Stimulated activated CD4-positive, alpha-beta T cell treated with anti-CD3 and anti-CD28 coated beads, Interleukin-2, amount 100 ng/mL, for 48 hours (primary cell): ENCODE measurements at places on chromosomes 16 and 17.

DNA sequence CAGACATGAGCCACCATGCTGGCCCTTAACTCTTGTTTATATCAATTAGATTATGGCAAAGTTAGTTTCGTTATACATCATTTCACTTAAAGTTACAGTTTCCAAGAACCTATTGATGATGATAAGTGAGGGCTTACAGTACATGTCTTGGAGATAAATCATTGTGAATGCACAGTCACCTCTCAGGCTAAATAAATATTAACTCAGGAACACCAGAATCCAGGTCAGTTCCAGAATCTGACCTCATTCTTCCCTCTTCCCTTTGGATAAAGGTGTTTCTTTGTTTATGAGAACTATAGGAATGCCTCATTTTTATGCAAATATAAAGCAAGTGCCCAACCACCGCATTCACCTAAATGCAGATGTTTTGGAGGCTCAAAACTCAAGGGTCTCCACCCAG is 48.4 kb upstream of the CRYM start:
- DNase-seq = no peak

- DNase-seq = no peak
Observed at GRCh38 chr16:27704252-27704651, 154.3 kb downstream of the KATNIP start.

GRCh38 chr16:66186251-66186785 is 180.2 kb upstream of the CDH5 start:
- DNase-seq = no peak

DNA sequence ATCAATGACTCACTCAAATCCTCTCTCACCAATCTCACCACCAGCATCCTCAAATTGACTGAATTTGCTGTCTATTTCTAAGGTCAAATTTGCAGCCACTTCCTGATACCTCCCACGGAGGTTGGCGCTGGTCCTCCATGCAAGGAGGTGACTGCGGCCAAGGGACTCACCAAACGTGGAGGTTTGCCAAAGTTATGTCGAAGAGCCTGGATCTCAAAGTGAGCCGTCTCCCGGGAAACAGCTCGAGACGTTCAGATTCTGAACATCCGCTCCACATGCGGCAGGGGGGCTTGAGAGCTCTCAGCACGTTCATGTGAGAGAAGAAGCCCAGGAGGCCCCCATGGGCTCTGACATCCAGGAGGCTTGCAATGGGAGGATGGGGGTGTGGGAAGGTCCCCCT is 22.6 kb downstream of the LGALS3BP start:
- no peak for DNase-seq

DNA sequence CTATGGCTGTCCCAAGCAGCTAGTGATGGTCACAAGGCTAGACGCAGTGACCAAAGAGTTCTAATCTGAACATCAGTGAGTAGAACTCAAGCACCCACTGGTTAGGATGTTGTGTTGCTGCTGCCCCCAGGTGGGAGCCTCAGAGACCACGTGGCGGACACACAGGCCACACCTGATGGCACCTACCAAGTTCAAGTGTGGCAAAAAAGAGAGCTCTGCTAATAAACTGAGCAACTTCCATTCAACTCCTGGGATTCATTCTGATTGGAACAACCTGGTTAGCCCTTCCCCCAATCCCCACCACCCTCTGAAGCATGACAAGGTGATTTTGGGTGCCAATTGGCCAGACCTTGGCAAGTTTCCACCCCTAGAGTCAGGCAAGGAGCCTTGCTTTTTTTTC is 3.5 kb upstream of the LCMT1 start:
- DNase-seq = no peak

- no peak for DNase-seq
Observed at GRCh38 chr17:6573982-6574686, 17.8 kb upstream of the PITPNM3 start.

GRCh38 chr17:1491443-1492248 is 840 bp downstream of the MYO1C start:
- no peak for DNase-seq

GRCh38 chr16:57734308-57734924 is 1.2 kb upstream of the KATNB1 start:
- DNase-seq = no peak

GRCh38 chr16:86979061-86979460 is 338.1 kb downstream of the C16orf95 start:
- DNase-seq = no peak

- DNase-seq = no peak
Observed at GRCh38 chr16:51508490-51509212, 357.6 kb upstream of the SALL1 start.

DNA sequence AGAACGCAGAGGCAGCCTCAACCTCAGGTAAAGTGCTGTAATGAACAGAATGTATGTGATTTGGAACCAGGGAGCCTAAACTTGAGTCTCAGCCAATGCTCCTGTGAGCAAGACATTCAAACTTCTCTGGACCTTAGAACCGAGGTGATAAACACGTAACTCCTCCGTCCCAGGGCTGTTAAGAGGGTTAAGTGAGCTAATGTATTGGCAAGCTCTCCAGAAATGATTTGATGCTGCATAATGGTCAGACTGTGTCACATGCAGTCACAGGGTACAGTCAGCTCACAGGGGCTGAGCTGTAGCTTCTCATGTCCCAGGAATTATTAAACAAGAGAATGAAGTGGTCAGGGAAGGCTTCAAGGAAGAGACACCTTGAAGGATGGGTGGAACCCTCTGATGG is 10.0 kb upstream of the SLC4A1 start:
- no peak for DNase-seq

DNA sequence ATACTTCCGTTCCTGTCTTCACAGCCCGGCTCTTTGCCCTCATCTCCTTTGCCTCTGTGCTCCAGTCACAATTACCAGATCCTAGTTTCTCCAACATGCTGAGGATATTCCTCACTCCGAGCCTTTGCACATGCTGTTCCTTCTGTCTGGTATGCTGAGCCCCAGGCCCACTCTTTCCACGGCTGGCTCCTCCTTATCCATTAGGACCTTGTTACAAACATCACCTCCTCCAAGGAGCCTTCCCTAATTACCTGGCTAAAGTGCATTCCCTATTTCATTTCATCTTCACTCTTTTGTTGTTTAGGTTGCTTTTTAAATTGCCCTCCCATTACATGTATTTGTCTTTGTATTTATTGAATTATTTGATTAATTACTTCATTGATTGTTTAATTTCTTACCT is 14.9 kb upstream of the ADGRG1 start:
- DNase-seq = no peak

- peak; percentile 27 for DNase-seq
Observed at GRCh38 chr16:14354561-14355351, 275.3 kb downstream of the PARN start.

- DNase-seq = no peak
Observed at GRCh38 chr17:82570277-82570676, 50.7 kb downstream of the FOXK2 start.

DNA sequence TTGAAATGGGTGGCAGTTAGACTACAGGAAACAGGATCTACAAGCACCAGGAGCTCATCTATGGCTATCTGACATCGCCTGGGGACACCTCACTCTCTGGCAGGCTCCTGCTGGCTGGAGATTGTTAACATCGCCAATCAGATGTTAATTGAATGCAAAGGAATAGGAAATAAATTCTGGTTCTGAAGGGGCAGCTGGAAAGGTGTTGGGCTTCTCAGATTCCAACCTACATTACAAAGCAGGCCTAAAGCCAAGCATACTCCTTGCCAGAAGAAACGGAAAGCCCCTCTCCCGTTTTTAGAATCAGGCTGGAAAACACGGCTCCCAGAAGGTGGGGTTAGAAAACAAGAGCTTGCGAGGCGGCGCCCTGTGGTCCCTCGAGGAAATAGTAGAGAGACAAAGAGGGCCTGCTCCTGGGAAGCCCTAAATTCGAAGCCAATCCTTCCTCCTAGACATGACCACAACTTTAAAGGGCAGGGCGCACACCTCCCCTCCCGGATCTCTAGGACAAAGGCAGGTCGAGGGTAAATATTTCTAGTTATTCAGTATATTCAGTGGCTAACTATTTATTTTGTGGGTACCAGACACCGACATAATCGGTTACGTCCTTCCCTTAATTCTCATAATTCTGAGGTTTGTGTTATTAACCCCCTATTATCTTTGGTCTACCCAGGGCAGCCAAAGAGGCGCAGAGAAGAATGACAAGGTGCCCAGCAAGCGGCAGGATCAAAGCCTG is 763 bp upstream of the TOM1L1 start:
- no peak for DNase-seq

- no peak for DNase-seq
Observed at GRCh38 chr16:25996052-25996451, 304.3 kb downstream of the HS3ST4 start.

GRCh38 chr16:86209202-86209601 is 301.1 kb upstream of the FOXF1 start:
- DNase-seq = no peak

GRCh38 chr17:59366773-59367656 is 35.6 kb downstream of the YPEL2 start:
- DNase-seq = no peak

DNA sequence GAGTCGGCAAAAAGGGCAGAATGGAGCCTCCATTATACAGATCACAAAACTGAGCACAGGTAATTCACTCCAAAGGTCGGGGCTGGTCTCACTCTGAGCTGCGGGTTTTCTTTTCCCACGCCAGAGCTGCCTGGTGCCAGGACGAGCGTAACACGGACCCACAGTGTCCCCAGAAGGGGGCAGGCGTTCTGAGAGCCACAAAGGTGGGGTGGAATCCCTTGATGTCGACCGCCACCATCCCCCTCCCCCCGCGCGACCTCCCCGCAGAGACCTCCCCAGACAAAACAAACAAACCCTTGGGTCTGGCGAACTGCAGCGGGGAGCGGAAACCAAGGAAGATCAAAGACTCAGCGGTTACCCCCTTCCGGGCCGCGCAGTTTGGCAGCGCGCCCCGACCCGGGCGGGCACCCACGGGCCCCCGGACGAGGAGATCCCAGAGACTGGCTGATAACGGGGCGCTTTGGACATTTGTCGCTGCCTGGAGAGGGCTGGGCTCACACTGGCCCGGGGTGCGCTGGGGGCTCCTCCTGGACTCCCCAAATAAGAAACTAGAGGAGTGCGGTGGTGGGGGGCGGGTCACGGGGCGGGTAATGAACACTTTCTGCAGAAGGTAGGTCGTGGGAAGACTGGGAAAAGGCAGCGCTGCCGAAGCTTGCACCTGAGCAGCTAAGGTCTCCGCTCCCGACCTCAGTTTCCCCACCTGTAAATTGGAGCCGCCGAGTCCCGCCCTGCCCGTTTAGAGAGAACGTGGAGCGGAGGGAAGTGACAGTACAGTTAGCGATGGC is 664 bp upstream of the NKD1 start:
- DNase-seq = peak; percentile 39

DNA sequence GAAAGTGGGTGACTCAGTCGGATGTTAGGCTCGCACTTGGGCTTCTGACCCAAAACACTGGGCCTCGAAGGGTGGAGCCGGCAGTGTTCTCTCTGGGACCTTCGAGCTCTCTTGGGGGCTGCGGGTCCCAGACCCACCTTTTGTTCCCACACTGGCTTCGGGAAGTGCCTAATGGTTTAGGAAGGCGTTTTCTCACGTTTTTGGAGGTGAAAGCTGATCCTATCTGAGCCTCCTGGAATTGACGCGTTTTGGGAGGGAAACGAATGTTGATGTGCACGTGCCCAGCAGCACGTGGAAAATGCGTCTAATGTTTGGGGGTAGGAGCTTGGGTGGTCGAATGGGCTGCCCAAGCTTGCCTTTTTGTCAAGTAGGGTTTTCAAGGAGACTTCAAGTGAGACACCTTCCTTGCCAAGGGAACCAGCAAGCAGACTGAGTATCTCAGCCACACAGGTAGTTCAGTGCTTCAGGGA is 666 bp downstream of the HGS start:
- DNase-seq = no peak
